ENCODE measurements at places on chromosomes 3 and 15. TPM values are rescaled to one million over a fixed set of nuclear protein-coding genes. Genes with fewer than 3 reads are reported as not detected.

The SERPINI2 gene
- total RNA-seq = 1.8 TPM

The GOLGA8Q gene
- total RNA-seq = not detected

The SOX14 gene
- not detected for total RNA-seq

The LRRIQ4 gene
- 0.31 TPM for total RNA-seq

The JAGN1 gene
- 30.5 TPM for total RNA-seq

The BUB1B gene
- total RNA-seq = 42.6 TPM

The PTX3 gene
- total RNA-seq = 0.40 TPM

The GRAMD1C gene
- total RNA-seq = 2.4 TPM

DNA sequence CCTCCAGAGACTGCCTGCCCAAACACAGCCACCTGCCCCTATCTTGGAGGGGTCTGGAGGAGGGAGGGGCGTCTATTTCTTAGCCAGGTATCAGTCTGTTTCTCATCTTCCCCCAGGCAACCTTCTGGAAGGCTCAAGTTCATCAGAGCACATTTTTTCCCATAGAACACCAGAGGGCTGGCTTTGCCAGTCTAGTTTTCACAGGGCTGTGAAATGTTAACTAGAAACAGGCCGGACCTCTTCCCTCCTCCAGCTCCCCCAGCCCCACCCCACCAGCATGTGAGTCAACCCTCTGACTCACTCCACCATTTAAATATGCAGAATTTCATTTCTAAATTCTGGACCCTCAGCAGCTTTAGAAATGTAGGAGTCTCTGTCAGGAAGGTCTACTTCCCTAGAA lies 66.9 kb downstream of the SLCO2A1 start:
- H3K27ac ChIP-seq = peak overlapping the region; percentile 13
- no peak for DNase-seq
- H3K27me3 ChIP-seq = no peaks in the 10 kb centered on the region
- H3K36me3 ChIP-seq = peaks cover 6% of the 10 kb centered on the region
- H3K4me1 ChIP-seq = peaks cover 3% of the 10 kb centered on the region

DNA sequence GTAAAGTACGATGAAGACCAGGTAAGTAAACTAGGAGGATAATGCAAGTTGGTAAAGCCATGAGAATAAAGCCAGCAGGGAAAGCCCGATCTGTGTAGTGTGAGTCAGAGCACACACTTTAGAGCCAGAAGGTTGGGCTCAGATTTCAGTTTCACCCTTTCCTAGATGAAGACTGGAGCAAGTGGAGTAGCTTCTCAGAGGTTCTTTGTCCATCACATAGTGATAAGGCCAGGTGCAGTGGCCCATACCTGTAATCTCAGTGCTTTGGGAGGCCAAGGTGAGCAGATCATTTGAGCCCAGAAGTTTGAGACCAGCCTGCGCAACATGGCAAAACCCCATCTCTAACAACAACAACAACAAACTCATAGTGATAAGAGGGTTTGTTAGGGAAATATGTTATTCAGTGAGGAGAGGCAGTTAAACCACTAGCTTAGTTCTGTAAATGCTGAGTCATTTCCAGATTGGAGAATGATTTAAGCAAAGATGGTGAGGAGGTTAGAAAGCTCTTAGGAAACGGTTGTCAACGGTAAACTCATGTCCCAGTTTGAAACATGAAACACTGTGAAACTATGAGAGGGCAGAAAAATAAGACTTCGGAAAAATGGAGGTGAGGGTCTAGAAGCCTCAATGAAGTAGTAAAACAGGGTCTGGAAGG lies 39.0 kb downstream of the IL12A start:
- peaks cover 4% of the 10 kb centered on the region for H3K27me3 ChIP-seq
- DNase-seq = no peak
- no peak overlapping the region for H3K4me3 ChIP-seq
- H3K27ac ChIP-seq = no peak overlapping the region

- no peak within 1 kb of the TSS for H3K27ac ChIP-seq
- no peaks in the 10 kb centered on the region for H3K36me3 ChIP-seq
- peak; percentile 22 for DNase-seq
- H3K4me1 ChIP-seq = peaks cover 28% of the 10 kb centered on the region
- H3K4me3 ChIP-seq = peak within 1 kb of the TSS; percentile 79
Observed at GRCh38 chr3:119293871-119294695, at the start of gene ARHGAP31. ARHGAP31 (plus strand) TSS chr3:119294383; CDS start chr3:119294905, 522 bp downstream.

DNA sequence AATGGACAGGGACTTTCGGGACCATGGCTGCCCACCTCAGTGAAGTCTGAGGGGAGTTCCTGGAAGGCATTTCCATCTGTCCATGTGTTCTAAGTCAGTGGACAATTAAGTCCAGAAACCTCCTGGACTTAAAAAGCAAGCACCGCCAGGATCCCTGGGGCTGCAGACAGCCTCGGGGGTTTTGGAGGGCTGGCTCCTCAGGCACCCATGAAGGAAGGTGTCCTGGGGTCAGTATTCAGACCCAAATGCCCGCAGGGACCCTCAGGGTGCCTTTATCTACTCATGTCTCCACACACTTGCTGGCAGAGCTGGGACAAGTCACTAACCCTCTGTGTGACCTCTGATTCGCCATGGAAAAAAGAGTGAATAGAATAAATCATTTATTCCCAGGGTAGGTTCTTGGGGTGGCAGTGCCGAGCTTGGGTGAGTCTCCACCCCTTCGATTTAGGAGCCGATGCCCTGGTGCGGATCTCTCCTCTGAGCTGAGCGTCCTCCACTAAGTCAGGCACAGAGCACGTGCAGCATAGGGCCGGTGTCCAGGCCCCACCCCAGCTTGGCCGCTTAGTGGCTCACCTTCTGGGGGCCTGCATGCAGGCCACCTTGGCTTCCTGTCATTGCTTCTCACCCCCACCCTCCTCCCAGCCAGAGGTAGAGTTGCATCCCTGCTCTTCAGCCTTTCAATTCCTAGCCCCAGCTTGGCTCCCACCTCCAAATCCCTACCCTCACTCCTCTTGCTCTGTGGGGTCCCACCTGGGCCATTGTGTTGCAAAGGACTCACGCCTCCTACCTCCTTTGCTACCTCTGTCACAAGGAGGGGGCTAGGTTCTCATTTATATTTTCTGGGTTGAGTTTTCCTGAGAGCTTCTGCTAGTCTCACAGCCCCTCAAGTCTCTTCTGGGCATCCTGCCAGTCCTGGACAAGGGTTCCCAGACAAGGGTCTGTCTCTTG lies 19.9 kb downstream of the SLC6A6 start:
- H3K4me3 ChIP-seq = no peak overlapping the region
- H3K4me1 ChIP-seq = peaks cover 19% of the 10 kb centered on the region
- peak overlapping the region; percentile 20 for H3K27ac ChIP-seq
- peaks cover 5% of the 10 kb centered on the region for H3K36me3 ChIP-seq
- no peak for DNase-seq

- no peaks in the 10 kb centered on the region for H3K36me3 ChIP-seq
- no peak for DNase-seq
- peaks cover 33% of the 10 kb centered on the region for H3K4me1 ChIP-seq
- H3K27ac ChIP-seq = peak overlapping the region; percentile 47
Observed at GRCh38 chr3:191350396-191351090, 20.2 kb upstream of the UTS2B start.

DNA sequence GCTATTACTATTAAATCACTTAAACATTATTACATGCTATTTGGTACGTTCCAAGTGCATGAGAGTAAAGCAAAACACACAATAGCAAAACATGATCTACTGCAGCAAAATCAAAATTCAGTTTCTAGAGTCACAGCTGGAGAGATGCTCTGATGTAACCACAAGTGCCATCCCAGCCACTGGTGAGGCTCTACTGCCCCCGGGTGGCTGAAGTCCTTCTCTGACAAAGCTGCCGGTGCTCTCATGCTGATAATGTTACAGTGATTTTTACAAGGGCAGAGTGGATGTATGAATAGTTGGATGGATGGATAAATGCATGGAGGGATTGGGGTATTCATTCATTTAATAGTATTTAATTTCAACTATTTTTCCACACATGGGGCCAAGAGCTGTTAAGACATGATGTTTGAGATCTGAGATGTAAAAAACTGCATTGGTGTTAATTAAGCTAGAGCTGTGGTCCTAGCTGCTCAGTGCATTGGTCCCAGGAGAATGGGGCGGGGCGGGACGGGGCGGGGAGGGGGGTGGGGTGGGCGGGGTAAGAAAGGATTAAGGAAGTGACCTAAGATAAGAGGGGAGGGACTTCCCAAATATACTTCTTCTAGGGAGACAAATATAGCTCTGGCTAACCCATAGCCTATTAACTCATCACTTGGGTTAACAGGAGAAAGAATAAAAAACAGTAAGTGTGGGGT lies 5.3 kb upstream of the SPESP1 start:
- H3K4me1 ChIP-seq = no peaks in the 10 kb centered on the region
- H3K4me3 ChIP-seq = no peak overlapping the region
- no peaks in the 10 kb centered on the region for H3K36me3 ChIP-seq
- peak; percentile 64 for DNase-seq
- no peak overlapping the region for H3K27ac ChIP-seq
- peaks cover 12% of the 10 kb centered on the region for H3K27me3 ChIP-seq

DNA sequence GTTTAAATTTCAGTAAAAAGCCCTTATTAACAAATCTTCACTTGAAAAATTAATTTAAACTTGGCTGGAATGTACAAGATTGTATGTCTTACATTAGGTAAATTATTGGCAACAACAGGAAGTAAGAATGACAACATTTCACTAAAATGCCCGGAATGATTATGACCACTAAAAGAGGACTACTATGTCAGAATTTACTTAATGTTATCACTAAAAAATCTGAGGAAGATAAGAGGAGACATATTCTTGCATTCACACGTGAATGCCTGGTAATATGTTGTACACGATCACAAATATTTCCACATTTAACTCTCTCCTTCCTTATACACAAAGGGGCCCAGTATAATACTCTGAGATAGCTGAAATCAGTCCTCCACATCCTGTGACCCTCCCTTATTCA lies 29.7 kb downstream of the VGLL3 start:
- H3K27ac ChIP-seq = no peak overlapping the region
- no peak overlapping the region for H3K4me3 ChIP-seq
- no peaks in the 10 kb centered on the region for H3K27me3 ChIP-seq
- DNase-seq = no peak

- no peak overlapping the region for H3K27ac ChIP-seq
- H3K4me3 ChIP-seq = no peak overlapping the region
- H3K4me1 ChIP-seq = no peaks in the 10 kb centered on the region
- no peaks in the 10 kb centered on the region for H3K27me3 ChIP-seq
- DNase-seq = no peak
Observed at GRCh38 chr3:148360051-148360450, 337.7 kb upstream of the AGTR1 start.

- no peak overlapping the region for H3K27ac ChIP-seq
- no peaks in the 10 kb centered on the region for H3K27me3 ChIP-seq
- DNase-seq = no peak
- no peak overlapping the region for H3K4me3 ChIP-seq
- no peaks in the 10 kb centered on the region for H3K36me3 ChIP-seq
Observed at GRCh38 chr3:102593812-102594602, 159.2 kb downstream of the ZPLD1 start.

- no peaks in the 10 kb centered on the region for H3K36me3 ChIP-seq
- no peak overlapping the region for H3K4me3 ChIP-seq
- H3K27me3 ChIP-seq = no peaks in the 10 kb centered on the region
- H3K4me1 ChIP-seq = peaks cover 1% of the 10 kb centered on the region
Observed at GRCh38 chr15:54119051-54119450, 140.8 kb downstream of the UNC13C start.

DNA sequence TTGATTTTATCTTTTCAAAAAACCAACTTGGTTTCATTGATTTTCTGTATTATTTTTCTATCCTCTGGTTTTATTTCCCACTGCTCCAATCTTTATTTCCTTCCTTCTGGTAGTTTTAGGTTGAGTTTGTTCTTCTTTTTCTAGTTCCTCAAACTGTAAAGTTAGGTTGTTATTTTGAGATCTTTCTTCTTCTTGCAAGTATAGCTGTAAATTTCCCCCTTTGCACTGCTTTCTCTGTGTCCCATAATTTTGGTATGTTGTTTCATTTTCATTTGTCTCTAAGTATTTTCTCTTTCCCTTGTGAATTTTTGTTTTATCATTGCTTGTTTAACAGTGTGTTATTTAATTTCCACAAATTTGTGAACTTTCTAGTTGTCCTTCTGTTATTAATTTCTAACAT lies 120.0 kb downstream of the PLD1 start:
- peaks cover 45% of the 10 kb centered on the region for H3K36me3 ChIP-seq
- no peaks in the 10 kb centered on the region for H3K27me3 ChIP-seq
- peaks cover 4% of the 10 kb centered on the region for H3K4me1 ChIP-seq
- H3K27ac ChIP-seq = peak overlapping the region; percentile 6

GRCh38 chr15:39919748-39920509 lies at the start of gene GPR176:
GPR176 (minus strand) TSS chr15:39920266; CDS start chr15:39920026, 240 bp downstream.
- DNase-seq = peak; percentile 23
- peaks cover 14% of the 10 kb centered on the region for H3K4me1 ChIP-seq
- H3K27ac ChIP-seq = peak within 1 kb of the TSS; percentile 92
- peak within 1 kb of the TSS; percentile 85 for H3K4me3 ChIP-seq
- H3K36me3 ChIP-seq = no peaks in the 10 kb centered on the region

DNA sequence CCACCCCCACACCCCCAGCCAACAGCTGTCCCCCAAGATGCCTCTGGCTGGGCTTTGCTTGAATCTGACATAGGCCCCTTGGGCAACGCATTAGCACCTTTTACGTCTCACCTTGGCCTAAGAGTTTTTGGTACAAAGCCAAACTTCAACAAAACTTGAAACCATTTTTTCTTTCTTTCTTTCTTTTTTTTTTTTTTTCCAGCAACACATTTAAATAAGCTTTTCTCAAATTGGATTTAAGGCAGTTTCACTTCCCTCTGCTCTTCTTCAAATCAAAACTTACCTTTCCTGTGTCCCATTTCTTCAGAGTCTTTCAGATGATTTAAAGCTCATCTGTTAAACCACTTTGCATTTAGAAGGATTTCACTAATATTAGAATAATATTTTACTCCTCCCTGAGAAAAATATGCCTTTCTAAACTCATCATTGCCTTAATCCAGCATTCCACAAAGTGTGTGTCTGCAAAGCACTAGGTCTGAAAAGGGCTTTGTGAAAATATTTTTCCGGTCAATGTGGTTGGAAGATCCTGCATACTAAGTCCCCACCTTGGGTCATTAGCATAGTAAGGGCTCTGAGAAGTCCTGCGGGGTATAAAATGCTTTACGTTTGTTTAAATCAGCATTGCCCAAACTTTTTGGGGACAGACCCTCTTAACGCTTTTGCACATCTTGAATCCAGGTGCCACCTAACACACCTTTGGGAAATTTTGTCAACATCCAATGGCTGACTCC lies 217.0 kb downstream of the TLE3 start:
- H3K27me3 ChIP-seq = peaks cover 49% of the 10 kb centered on the region
- no peaks in the 10 kb centered on the region for H3K36me3 ChIP-seq
- H3K27ac ChIP-seq = no peak overlapping the region
- DNase-seq = no peak

GRCh38 chr3:77479021-77479420 lies 439.1 kb downstream of the ROBO2 start:
- no peak overlapping the region for H3K27ac ChIP-seq
- H3K36me3 ChIP-seq = peaks cover 15% of the 10 kb centered on the region
- no peak for DNase-seq
- H3K4me3 ChIP-seq = no peak overlapping the region
- peaks cover 2% of the 10 kb centered on the region for H3K4me1 ChIP-seq

DNA sequence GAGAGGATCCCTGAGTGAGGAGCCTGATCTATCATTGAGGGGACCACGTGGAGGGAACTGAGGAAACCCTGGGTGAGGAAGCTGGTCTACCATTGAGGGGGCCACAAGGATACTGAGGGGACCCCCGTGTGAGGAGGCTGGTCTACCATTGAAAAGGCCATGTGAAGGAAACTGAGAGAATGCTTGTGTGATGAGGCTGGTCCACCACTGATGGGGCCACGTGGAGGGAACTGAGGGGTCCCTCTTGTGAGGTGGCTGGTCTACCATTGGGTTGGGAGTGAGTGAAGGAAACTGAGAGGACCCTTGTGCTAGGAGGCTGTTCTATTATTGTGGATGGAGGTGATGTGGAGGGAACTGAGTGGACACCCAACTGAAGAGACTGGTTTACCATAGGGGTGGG lies 161.3 kb downstream of the FBLN2 start:
- DNase-seq = peak; percentile 3
- H3K27me3 ChIP-seq = peaks cover 48% of the 10 kb centered on the region

Measured in progenitor cell of endocrine pancreas (in vitro differentiated cells).